ENCODE measurements at places on chromosomes 11 and 22. TPM values are rescaled to one million over a fixed set of nuclear protein-coding genes. Genes with fewer than 3 reads are reported as not detected.

SBF1 gene
- total RNA-seq = 75.8 TPM

PLEKHA7 gene
- total RNA-seq = under 0.01 TPM

DNAJB7 gene
- total RNA-seq = not detected

DDTL gene
- total RNA-seq = 2.1 TPM

TRIM51G gene
- not detected for total RNA-seq

CCDC188 gene
- total RNA-seq = 0.33 TPM

CCDC157 gene
- 1.5 TPM for total RNA-seq

SORL1 gene
- 10.9 TPM for total RNA-seq

SCUBE2 gene
- total RNA-seq = 1.8 TPM

TPBGL gene
- total RNA-seq = not detected

APOBEC3H gene
- total RNA-seq = 1.3 TPM

CCDC86 gene
- 7.2 TPM for total RNA-seq

All from fibroblast of lung (primary cell).